Mesothelial cell of epicardium (in vitro differentiated cells): ENCODE measurements at places on chromosomes 11 and 22.

- H3K4me3 ChIP-seq: no peak overlapping the region
- H3K4me1 ChIP-seq: no peaks in the 10 kb centered on the region
- no peaks in the 10 kb centered on the region for H3K36me3 ChIP-seq
- no peaks in the 10 kb centered on the region for H3K27me3 ChIP-seq
Measured at GRCh38 chr11:58027341-58027740, 3.4 kb upstream of the OR6Q1 start.

DNA sequence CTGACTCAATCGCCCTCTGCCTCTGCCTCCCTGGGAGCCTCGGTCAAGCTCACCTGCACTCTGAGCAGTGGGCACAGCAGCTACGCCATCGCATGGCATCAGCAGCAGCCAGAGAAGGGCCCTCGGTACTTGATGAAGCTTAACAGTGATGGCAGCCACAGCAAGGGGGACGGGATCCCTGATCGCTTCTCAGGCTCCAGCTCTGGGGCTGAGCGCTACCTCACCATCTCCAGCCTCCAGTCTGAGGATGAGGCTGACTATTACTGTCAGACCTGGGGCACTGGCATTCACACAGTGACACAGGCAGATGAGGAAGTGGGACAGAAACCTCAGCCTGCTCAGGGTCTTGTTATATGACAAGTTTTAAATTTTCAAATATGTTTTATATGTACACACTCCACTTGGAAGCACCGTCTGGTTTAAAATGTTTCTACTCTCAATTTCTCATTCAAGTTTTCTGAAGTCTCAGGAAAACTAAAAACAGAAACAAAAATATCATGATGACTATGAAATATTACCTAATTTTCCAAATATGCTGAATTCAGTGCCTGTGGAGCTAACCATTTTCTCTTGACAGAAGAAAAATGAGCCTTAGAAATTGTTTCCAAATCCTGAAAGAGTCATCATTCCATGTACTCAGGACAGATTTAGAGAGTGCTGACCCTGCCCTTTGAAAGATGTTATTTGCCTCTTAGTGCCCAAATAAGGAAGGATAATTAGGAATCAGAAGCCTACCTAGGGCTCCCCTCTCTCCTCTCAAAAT, 48.8 kb upstream of the TOP3B start:
- H3K4me1 ChIP-seq: no peaks in the 10 kb centered on the region
- no peak overlapping the region for H3K27ac ChIP-seq
- peaks cover 27% of the 10 kb centered on the region for H3K27me3 ChIP-seq
- H3K4me3 ChIP-seq: no peak overlapping the region

GRCh38 chr22:39314251-39314971, 5.0 kb downstream of the RPL3 start:
- H3K4me3 ChIP-seq: no peak overlapping the region
- peaks cover 41% of the 10 kb centered on the region for H3K4me1 ChIP-seq
- no peak for DNase-seq
- no peak overlapping the region for H3K27ac ChIP-seq

DNA sequence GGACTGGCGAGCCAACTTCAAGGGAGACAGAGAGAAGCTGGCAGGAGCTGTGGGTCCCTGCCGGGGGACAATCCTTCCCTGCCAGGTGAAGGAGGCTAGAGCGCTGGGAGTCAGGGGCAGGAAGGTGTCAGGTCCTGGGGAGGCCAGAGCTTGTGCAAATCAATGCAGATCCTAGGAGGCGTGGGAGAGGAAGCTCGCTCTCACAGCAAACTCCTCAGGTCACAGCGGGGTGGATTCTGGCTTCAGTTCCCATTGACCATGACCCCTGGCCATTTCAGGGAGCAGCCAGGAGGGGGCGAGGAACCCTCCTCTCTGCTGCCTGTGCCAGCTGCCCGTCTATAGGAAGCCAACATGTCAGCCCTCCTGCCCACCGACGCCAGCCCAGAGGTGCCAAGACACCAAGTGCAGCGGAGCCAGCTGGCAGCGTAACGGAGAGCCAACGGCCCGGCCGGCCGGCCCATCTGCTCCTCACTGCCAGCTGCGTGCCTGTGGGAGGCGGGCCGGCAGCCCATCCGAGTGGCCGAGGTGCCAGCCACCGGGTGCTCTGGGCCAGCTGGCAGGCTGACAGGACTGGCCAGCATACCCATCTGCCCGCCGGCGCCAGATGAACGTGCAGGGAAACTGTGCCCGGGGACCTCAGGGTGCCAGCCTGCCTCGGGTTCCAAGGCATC, 374.8 kb downstream of the MIAT start:
- H3K4me3 ChIP-seq: no peak overlapping the region
- no peaks in the 10 kb centered on the region for H3K4me1 ChIP-seq
- no peak for DNase-seq
- peaks cover 39% of the 10 kb centered on the region for H3K27me3 ChIP-seq

DNA sequence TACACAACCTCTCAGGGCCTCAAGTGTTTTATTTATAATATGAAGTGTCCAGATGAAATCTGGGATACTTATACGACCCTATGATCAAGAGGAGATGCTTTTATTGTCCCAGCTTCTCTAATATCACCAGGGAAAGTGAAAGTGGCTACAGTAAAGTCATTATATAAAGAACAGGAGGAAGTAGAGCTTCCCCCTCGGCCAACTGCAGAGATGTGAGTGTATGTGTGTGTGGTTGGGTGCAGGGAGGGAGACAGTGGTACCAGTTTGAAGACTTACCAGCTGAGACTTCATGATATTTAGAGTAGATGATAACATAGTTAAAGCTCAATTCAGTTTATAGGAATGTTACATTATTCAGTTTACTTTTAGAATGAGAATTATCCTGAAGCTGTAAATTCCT, 373.6 kb upstream of the DDI1 start:
- H3K36me3 ChIP-seq: no peaks in the 10 kb centered on the region
- DNase-seq: no peak
- H3K4me1 ChIP-seq: peaks cover 14% of the 10 kb centered on the region

GRCh38 chr11:97557399-97557798, 1167.6 kb downstream of the JRKL start:
- H3K4me3 ChIP-seq: no peak overlapping the region
- DNase-seq: no peak
- no peaks in the 10 kb centered on the region for H3K27me3 ChIP-seq
- H3K27ac ChIP-seq: no peak overlapping the region
- H3K4me1 ChIP-seq: no peaks in the 10 kb centered on the region

- no peak overlapping the region for H3K4me3 ChIP-seq
- H3K36me3 ChIP-seq: no peaks in the 10 kb centered on the region
- no peaks in the 10 kb centered on the region for H3K27me3 ChIP-seq
- no peak overlapping the region for H3K27ac ChIP-seq
Measured at GRCh38 chr22:45908961-45909360, 68.0 kb downstream of the WNT7B start.

GRCh38 chr11:67605231-67606011, 1.3 kb upstream of the NDUFV1 start:
- H3K4me3 ChIP-seq: peak overlapping the region; percentile 62
- H3K36me3 ChIP-seq: no peaks in the 10 kb centered on the region
- peaks cover 9% of the 10 kb centered on the region for H3K4me1 ChIP-seq
- peak overlapping the region; percentile 10 for H3K27ac ChIP-seq
- DNase-seq: no peak
- H3K27me3 ChIP-seq: peaks cover 2% of the 10 kb centered on the region

DNA sequence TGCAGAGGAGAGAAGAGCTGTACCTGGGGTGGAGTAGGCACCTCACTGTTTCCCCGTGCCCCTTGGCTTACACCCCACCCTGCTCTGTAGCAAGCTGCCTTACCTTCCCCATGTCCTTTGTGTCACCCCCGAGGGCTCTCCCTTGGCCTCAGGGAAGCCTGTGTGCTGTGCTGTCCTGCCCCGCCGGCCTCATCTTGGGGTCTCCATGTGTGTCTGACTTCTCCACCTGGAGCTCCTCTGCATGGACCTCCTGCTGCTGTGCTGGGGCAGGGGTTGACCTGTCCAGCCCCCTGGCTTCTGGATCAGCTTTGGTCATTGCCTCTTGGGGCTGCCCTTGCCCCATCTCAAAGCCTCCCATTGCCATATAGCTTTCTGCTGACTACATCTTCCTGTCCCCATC, 59.8 kb downstream of the OSBP2 start:
- H3K27ac ChIP-seq: no peak overlapping the region
- H3K36me3 ChIP-seq: no peaks in the 10 kb centered on the region
- no peak for DNase-seq

DNA sequence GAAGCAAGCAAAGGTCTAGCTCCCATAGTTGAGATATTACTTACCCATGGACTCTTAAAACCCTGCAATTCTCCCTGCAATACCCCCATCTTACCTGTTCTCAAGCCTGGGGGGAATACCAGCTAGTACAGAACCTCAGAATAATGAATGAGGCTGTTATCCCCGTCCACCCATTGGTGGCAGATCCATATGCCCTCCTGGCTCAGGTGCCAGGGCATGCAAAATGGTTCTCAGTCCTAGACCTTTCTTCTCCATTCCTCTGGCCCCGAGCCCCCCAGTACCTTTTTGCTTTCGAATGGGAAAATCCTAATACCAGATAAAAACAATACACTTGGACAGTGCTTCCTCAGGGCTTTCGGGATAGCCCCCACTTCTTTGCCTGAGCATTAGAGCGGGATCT, 86.4 kb downstream of the PIWIL4 start:
- H3K4me1 ChIP-seq: peaks cover 39% of the 10 kb centered on the region
- no peak for DNase-seq
- no peaks in the 10 kb centered on the region for H3K27me3 ChIP-seq

DNA sequence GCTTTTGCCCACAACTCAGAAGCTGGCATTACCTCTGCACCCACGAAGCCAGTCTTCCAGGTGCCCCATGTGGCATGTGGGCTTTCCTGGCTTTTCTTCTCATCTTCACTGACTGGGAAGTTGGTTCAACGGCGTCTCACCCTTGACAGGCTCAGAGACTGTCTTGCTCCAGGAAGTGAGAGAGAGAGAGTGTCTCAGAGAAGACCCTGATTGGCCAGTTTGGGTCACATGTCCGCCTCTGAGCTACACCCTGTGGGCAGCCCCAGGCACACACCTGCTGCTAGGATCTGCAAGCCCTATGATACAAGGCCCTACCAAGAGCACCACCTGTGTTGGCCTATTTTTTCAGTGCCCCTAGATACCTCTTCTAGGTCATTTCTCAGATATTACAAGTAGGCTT, 39.0 kb downstream of the RTL6 start:
- no peak for DNase-seq

DNA sequence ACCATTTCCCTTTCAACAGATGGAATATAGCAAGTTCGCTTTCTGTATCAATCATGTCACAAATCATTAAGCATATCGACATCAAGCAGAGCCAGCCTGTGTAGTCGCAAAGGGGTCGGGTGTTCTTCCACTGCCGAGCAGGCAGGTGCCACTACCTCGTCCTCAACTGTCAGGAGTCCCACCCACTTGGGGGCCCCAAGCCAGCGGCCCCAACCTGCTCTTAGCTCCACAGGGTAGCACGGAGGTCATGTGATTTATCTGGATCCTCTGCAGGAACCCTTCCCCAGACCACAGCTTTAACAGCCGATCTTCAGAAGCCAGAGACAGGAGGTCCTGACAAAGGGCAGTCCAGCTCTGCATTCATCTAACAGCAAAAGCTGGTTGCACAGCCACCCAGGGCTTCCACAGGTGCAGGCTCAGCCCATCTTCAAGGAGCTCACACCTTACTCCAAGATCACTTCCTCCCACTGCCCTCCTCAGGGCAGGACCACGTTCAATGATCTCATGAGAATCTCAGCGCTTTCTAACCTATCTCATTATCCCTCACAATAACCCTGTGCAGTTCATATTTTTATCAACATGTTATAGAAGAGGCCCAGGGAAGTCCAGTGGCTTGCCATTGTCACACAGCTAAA, 110.2 kb downstream of the TRIM29 start:
- H3K36me3 ChIP-seq: no peaks in the 10 kb centered on the region
- peaks cover 47% of the 10 kb centered on the region for H3K4me1 ChIP-seq
- peak; percentile 16 for DNase-seq
- H3K27ac ChIP-seq: no peak overlapping the region
- H3K4me3 ChIP-seq: no peak overlapping the region
- H3K27me3 ChIP-seq: no peaks in the 10 kb centered on the region

- no peaks in the 10 kb centered on the region for H3K4me1 ChIP-seq
- peaks cover 36% of the 10 kb centered on the region for H3K27me3 ChIP-seq
- no peak for DNase-seq
- no peaks in the 10 kb centered on the region for H3K36me3 ChIP-seq
- H3K4me3 ChIP-seq: no peak overlapping the region
- H3K27ac ChIP-seq: no peak overlapping the region
Measured at GRCh38 chr22:44950806-44951509, 58.8 kb downstream of the PHF21B start.

DNA sequence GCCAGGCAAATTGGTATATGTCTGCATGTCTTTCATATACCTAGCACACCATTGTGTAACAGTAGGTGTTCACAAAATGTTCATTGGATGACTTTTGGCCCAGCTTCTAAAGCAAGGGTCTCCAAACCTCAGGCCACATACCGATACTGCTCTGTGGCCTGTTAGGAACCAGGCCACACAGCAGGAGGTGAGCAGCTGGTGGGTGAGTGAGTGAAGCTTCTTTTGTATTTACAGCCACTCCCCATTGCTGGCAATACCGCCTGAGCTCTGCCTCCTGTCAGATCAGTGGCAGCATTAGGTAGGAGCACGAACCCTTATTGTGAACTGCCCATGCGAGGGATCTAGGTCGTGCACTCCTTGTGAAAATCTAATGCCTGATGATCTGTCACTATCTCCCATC, 836.6 kb downstream of the NTM start:
- DNase-seq: no peak
- H3K4me1 ChIP-seq: no peaks in the 10 kb centered on the region
- no peak overlapping the region for H3K27ac ChIP-seq
- H3K36me3 ChIP-seq: no peaks in the 10 kb centered on the region
- H3K27me3 ChIP-seq: peaks cover 20% of the 10 kb centered on the region

GRCh38 chr11:61118406-61118805, 16.1 kb downstream of the CD5 start:
- H3K4me1 ChIP-seq: peaks cover 18% of the 10 kb centered on the region
- H3K27me3 ChIP-seq: no peaks in the 10 kb centered on the region
- H3K4me3 ChIP-seq: no peak overlapping the region
- H3K36me3 ChIP-seq: no peaks in the 10 kb centered on the region
- H3K27ac ChIP-seq: no peak overlapping the region

DNA sequence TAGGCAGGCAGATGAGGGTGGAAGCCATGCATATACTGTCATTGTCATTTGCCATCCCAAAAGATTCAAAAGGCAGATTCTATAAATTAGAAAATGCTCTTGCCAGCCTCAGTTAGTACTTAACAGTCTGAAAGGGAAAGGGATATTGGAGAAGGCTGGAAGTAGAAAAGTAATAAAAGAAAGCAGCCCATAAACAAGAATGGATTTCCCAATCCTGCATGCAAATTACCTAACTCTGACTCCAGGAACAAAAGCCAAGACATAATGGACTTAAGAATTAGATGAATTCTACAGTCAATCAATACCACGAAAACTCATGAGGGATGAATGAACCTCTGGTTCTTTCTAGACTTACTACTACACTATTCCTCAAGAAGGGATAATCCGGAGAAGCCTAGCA, 5.9 kb downstream of the PAK1 start:
- H3K27ac ChIP-seq: no peak overlapping the region
- H3K4me3 ChIP-seq: no peak overlapping the region
- peaks cover 43% of the 10 kb centered on the region for H3K4me1 ChIP-seq
- no peaks in the 10 kb centered on the region for H3K27me3 ChIP-seq
- DNase-seq: no peak
- H3K36me3 ChIP-seq: no peaks in the 10 kb centered on the region
